ENCODE measurements at places on chromosomes 5 and 9.

- DNase-seq: no peak
These were observed 780 bp downstream of the RNU6ATAC start for GRCh38 chr9:134163371-134164196.

- DNase-seq: no peak
These were observed 1862.8 kb downstream of the EFNA5 start for GRCh38 chr5:105807951-105808350.

DNA sequence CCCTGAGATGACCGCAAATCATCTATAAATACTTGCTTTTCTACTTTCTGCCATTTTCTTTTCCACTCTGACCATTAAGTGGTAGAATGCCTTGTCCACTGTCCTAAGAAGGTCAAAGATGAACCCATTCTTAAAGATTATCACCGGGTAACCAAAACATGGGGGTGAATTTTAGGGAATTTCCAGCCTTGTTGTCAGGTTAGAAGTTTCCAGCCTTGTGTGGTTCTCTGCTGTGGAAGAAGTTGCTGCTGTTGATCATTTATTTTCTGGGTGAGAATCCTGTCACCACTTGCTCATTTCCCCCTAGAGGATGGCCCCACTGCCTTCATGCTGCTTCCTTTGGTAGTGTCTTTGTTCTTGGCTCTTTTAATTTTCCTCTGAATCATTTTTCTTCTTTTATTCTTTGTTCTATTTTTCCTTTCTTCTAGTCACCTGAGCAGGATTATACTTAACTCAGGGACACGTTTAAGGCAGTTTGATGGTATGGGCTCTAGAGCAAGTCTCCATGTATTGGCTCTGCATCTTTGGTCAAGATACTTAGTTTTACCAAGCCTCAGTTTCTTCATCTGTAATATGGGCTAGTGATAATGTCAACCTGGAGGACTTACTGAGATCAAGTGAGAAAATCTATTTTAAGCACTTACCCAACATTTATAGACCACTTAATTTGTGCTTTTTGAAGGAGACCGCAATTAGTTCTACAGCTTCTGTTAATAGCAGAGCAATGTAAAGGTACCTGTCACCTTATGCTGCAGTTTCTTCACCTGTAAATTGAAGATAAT, 266.2 kb downstream of the ARHGAP26 start:
- no peak for DNase-seq

DNA sequence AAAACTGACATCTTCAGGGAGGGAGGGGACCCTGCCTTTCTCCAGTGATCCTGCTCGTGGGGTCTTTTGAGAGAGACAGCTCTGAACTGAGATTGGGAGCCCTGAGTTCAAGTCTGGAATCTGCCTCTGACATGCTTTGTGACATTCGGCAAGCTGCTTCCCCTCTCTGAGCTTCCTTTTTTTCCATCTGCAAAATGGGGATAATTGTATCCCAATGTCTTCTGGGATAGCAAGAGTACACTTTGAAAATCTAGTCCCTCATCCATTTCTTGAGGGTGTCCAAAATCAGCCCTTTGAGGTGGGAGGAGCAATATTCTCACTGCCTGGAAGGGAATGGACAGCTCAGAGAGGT, 186.3 kb downstream of the RGS3 start:
- no peak for DNase-seq

DNA sequence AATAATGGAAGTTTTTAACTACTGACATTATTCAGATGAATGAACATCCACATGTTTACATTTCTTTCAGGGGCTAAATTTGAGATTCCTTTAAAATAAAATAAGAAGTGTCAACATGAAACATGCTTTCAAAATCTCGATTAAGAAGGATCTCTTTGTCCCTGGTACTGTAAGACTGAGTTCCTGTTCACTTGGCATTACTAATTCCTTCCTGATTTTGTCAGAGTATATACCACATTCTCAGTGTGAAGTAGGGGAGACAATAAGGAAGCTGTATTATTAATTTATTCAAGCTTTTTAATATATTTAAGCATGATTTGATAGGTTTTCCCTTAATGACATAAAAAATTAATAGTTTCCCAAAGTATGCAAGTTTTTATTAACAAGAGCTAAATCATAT, 81.5 kb upstream of the GRHPR start:
- DNase-seq: no peak

- DNase-seq: no peak
These were observed 69.0 kb downstream of the DAB2IP start for GRCh38 chr9:121720311-121721057.

DNA sequence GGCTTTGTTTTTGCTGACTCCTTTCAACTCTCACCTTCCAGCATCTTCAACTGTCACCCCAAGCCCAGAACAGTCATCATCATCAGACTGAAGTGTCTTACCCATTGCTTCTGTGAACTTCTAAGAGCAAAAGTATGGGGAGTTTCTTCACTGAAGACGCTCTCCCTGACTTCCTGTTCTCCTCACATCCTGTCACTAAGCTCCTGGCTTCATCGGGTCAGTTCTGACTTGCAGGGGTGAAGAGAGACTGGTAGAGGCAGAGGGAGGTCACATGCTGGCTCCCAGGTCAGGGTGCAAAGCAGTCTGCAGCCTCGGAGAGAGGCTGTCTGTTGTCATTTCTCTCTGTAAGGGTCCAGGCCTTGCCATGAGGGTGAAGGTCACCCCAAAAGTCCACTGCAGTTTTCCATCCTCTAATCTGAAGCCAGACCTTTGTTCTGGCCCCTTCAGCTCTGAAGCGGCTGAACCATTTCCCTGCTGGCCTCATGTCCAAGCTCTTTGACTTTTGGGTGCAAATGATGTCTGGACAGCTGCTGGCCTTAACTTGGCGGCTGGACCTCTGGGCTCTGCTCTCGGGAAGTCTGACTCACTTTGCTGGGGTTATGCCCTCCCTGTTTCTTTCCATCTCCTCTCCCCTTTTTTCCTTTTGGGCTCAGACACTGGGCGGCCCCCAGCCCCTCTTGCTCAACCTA, 305.0 kb downstream of the RAB3C start:
- DNase-seq: no peak

All from SW 1271 (cell line).